Activated naive CD8-positive, alpha-beta T cell treated with anti-CD3 and anti-CD28 coated beads for 36 hours (primary cell): ENCODE measurements at places on chromosomes 16 and 17. TPM values are rescaled to one million over a fixed set of nuclear protein-coding genes. Genes with fewer than 3 reads are reported as not detected.

GRCh38 chr17:73856556-73856955 is 212.3 kb upstream of the SDK2 start:
- no peaks in the 10 kb centered on the region for H3K27me3 ChIP-seq
- H3K4me3 ChIP-seq = no peak overlapping the region
- no peak for DNase-seq
- H3K27ac ChIP-seq = no peak overlapping the region
- peaks cover 2% of the 10 kb centered on the region for H3K4me1 ChIP-seq
- H3K36me3 ChIP-seq = no peaks in the 10 kb centered on the region

GRCh38 chr17:18107971-18108370 is 585 bp upstream of the MYO15A start:
- no peaks in the 10 kb centered on the region for H3K27me3 ChIP-seq
- DNase-seq = no peak
- H3K4me3 ChIP-seq = no peak overlapping the region
- H3K27ac ChIP-seq = peak overlapping the region; percentile 34
- peaks cover 2% of the 10 kb centered on the region for H3K36me3 ChIP-seq

DNA sequence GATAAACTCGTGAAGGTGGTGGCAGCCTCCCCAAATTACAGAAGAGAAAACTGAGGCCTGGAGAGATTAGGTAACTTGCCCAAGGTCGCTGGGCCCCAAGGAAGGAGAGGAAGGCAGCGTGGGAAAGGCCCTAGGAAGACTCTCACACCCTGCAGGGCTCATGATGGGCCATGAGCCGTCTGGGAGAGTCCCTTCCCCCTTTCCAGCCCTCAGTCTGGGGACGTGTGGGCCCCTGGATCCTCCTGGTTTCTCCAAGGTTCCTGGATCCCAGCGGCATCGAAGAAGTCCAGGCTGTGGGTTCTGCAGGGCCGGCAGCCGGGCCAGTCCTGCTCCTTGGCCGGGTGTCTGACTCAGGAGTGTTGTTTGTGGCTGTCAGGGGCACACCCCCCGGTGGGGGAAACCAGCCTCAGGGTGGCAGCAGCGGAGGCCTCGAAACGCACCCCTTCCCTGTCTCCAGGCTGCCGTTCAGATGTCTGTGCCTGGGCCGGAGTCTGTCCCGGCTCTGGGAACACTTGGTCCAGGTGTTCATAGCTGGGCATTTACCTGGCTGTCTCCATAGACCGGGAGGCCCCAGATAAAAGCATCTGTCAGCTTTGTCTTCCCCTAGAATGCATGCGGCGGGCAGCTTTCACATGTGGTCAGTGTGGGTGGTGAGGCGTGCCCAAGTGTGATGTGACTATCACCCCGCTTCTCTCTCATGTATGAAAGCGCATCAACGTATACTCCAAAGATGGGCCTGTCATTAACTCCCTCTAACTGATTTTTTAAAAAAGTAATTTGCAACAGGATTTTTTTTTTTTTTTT is 3.7 kb upstream of the RAP1GAP2 start:
- no peak overlapping the region for H3K27ac ChIP-seq
- no peaks in the 10 kb centered on the region for H3K36me3 ChIP-seq
- peaks cover 51% of the 10 kb centered on the region for H3K4me1 ChIP-seq
- H3K27me3 ChIP-seq = peaks cover 99% of the 10 kb centered on the region
- peak; percentile 78 for DNase-seq

GRCh38 chr16:16139061-16139460 is 84.2 kb downstream of the ABCC6 start:
- H3K4me1 ChIP-seq = peaks cover under 1% of the 10 kb centered on the region
- no peaks in the 10 kb centered on the region for H3K27me3 ChIP-seq
- DNase-seq = no peak
- no peak overlapping the region for H3K4me3 ChIP-seq

- no peak for DNase-seq
- H3K4me3 ChIP-seq = no peak overlapping the region
Measured at GRCh38 chr16:3520413-3520812, 19.6 kb downstream of the CLUAP1 start.

DNA sequence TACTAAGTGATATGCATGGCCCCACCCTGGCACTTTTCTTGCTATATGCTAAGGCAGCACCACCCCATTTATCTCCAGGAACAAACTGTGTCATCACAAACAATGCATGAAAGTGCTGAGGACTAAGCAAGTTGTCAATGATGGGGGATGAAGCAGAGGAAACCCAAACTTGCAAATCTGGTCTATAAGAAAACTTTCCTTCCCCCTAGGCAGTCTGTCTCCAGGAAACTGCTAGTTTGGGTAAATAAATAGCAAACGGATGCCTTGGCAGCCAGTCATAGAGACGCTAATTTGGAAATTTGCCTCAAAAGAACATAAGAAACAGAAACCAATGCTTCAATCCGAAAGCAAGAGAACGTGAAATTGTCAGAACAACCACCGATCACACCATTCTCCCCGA is 5.6 kb upstream of the HSBP1 start:
- no peak overlapping the region for H3K4me3 ChIP-seq
- H3K27ac ChIP-seq = no peak overlapping the region
- no peaks in the 10 kb centered on the region for H3K36me3 ChIP-seq
- H3K27me3 ChIP-seq = peaks cover 28% of the 10 kb centered on the region
- DNase-seq = no peak

DNA sequence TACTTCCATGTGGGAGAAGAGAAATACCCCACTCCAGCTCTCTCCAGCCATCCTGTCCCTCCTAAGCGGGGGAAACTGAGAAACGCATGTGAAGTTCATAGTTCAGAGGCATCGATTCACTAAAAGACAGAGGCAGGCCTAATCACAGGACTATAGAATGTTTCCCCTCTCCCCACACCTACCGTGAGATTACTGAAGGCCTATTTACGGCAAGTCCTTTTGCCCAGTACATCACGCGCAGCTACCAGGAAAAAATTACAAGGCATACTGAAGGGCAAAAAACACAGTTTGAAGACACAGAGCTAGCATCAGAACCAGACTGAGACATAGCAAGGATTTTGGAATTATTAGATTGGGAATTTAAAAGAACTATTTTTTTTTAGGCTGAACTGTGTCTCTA is 29.1 kb upstream of the IRX5 start:
- no peak overlapping the region for H3K4me3 ChIP-seq
- no peaks in the 10 kb centered on the region for H3K36me3 ChIP-seq
- no peak for DNase-seq
- no peak overlapping the region for H3K27ac ChIP-seq

DNA sequence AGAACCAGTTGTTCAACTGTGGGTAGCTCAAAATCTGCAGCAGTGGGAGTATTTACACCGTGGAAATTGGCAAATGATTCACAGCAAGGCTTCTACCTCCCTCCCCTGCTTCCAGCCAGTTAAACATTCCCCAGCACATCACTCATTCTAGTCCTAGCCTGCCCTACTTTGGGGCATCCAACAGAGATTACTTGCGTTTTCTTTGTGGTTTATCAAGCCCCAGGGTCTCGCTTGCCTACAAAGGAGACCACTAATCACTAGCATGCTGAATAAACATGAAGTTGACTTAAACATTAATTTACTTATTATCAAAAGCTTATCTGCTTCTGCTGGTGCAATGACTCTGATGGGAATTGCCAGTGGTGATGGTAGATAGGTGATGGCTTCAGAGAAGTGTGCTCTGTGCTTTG is 94.5 kb downstream of the MARF1 start:
- H3K4me3 ChIP-seq = no peak overlapping the region
- no peak for DNase-seq
- H3K4me1 ChIP-seq = peaks cover 10% of the 10 kb centered on the region
- no peaks in the 10 kb centered on the region for H3K36me3 ChIP-seq
- H3K27me3 ChIP-seq = no peaks in the 10 kb centered on the region

DNA sequence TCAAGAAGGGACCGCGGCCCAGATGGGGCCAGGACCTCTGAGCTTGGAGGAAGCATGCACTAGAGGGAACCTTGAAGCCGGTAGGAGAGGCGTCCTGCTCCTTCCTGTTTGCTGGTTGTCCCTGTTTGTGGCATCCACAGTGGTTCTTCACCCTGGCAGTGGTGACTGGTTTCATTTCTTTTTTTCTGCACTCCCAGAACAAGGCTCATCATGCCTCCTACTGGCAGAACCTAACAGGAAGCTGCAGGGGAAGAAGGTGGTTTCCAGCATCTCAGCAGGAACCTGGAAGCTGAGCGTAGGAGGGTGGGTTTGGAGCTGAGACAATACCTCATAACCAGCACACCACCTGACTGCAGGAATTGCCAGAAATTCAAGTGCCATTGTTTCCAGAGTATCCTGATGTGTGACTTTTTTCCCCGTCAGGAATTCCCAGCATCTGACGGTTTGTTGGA is 5.8 kb downstream of the TMEM231 start:
- no peaks in the 10 kb centered on the region for H3K4me1 ChIP-seq
- H3K27me3 ChIP-seq = peaks cover 22% of the 10 kb centered on the region
- no peak overlapping the region for H3K4me3 ChIP-seq
- H3K27ac ChIP-seq = no peak overlapping the region

GRCh38 chr16:86523166-86523740 is 12.9 kb downstream of the FOXF1 start:
- no peak for DNase-seq
- peaks cover 28% of the 10 kb centered on the region for H3K27me3 ChIP-seq
- H3K36me3 ChIP-seq = peaks cover 2% of the 10 kb centered on the region
- no peaks in the 10 kb centered on the region for H3K4me1 ChIP-seq
- no peak overlapping the region for H3K27ac ChIP-seq

GRCh38 chr17:19284005-19284959 is 47.1 kb downstream of the EPN2 start:
- H3K4me1 ChIP-seq = peaks cover 7% of the 10 kb centered on the region
- H3K4me3 ChIP-seq = no peak overlapping the region
- H3K27me3 ChIP-seq = peaks cover 8% of the 10 kb centered on the region
- no peak overlapping the region for H3K27ac ChIP-seq
- H3K36me3 ChIP-seq = peaks cover 6% of the 10 kb centered on the region

DNA sequence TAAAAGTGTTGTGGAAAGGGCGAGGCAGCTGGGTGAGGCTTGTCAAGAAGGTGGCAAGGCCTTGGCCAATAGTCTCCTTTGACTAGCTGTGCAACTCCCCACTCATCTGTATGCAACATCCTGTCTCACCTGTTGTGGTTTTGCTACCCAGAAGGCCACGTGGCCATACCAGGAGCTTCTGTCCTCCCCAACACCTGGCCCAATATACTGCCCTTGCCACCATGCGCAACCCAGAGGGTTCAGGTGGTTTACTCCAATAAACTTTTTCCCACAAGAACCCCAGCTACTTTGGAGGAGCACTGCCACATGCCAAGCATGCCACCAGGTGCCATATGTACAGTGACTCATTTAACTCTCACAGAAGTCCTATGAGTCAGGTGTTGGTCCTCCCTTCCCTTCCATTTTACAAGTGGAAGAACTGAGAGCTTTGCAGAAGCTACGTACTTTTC is 10.2 kb downstream of the MYO19 start:
- H3K36me3 ChIP-seq = peaks cover 56% of the 10 kb centered on the region
- no peak overlapping the region for H3K4me3 ChIP-seq
- H3K27ac ChIP-seq = peak overlapping the region; percentile 83
- H3K27me3 ChIP-seq = no peaks in the 10 kb centered on the region
- H3K4me1 ChIP-seq = peaks cover 26% of the 10 kb centered on the region

DNA sequence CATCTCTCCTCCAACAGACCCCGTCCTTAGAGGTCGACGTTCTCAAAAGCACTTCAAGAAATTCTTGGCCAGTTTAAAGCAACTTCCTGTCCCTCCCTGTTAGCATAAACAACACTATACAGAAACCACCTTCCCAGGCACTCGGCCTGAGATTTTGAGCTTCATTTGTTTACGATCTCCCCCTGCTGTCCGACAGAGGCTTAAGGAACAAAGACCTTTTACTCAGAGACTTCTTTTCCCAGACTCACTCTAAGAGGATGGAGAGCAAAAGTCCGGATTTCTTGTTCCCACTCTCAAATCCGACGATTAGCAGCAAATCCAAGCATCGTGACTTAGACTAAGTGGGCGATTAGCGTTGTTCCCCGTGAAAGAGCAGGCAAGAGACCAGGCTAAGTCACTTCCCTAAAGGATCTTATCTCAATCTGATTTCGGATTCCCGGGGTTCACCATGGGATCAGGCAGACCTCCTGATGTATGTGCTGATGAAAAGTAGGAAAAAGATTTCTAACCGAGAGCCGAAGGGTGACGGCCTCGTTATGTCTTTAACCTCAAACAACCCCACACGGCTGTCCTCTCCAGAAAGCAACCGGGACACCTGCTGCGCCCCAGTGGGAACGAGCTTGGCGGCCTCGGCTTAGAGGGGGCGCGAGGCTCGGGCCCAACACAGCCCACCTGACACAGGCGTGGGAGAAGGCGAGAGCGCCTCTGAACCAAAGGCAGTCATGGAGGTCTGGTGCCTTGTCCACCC is 598 bp downstream of the INPP5K start:
- H3K4me3 ChIP-seq = peak overlapping the region; percentile 88
- peaks cover 24% of the 10 kb centered on the region for H3K4me1 ChIP-seq
- H3K27me3 ChIP-seq = no peaks in the 10 kb centered on the region
- peak overlapping the region; percentile 75 for H3K27ac ChIP-seq

- H3K4me3 ChIP-seq = no peak overlapping the region
- H3K27ac ChIP-seq = no peak overlapping the region
- H3K27me3 ChIP-seq = no peaks in the 10 kb centered on the region
- H3K36me3 ChIP-seq = no peaks in the 10 kb centered on the region
Measured at GRCh38 chr16:72255786-72256185, 83.8 kb upstream of the PMFBP1 start.

DNA sequence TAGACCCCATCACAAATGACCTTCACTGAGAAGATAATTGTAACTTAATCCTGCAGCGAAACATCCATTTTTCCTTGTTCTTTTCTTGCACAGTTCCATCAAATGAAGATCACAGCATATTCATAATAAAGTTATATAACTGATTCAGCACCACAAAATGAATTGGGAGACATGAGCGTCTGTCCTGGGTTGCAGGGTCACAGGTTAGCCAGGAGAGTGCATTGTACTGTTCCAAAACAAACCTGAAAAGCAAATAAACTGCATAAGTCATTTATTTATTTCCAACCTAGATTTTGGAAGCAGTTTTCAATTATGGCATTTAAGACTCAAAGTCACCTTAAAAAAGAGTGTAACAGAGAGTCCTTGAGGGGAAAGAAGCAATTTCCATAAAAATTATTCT is 18.6 kb upstream of the INTS2 start:
- no peaks in the 10 kb centered on the region for H3K27me3 ChIP-seq
- no peak for DNase-seq
- no peak overlapping the region for H3K4me3 ChIP-seq

DNA sequence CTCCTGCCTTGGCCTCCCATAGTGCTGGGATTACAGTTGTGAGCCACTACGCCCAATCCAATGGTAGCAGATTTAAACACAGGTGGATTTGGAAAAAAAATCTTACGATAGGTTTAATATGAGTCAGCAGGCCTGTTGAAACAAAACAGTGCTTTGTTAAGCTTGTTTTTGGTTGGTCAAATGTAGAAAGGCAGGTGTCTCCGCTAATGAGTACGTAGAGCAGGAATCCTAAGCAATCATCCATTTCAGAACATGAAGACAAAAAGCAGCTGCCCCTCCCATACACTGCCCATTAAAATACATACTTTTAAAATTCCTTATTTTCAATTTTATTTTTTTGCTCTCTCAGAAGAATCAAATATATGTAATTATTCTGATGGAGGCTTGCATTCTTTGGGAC is 1.9 kb upstream of the WWOX start:
- H3K27me3 ChIP-seq = peaks cover 13% of the 10 kb centered on the region
- H3K36me3 ChIP-seq = peaks cover 4% of the 10 kb centered on the region
- H3K4me3 ChIP-seq = no peak overlapping the region
- H3K4me1 ChIP-seq = peaks cover 22% of the 10 kb centered on the region
- no peak for DNase-seq

- H3K27me3 ChIP-seq = peaks cover 20% of the 10 kb centered on the region
- no peak for DNase-seq
- H3K4me1 ChIP-seq = peaks cover 5% of the 10 kb centered on the region
- no peak overlapping the region for H3K4me3 ChIP-seq
- H3K36me3 ChIP-seq = no peaks in the 10 kb centered on the region
Measured at GRCh38 chr17:13084420-13084819, 66.6 kb upstream of the ELAC2 start.

The AOC2 gene
- 1.9 TPM for total RNA-seq

The CTU2 gene
- 59.7 TPM for total RNA-seq

The DNAI2 gene
- not detected for total RNA-seq

The TAT gene
- total RNA-seq = not detected

The MYH1 gene
- total RNA-seq = not detected

The AATK gene
- total RNA-seq = 0.26 TPM

The ZNF423 gene
- not detected for total RNA-seq
